Skeletal muscle tissue (tissue), 5 donors: ENCODE measurements at places on chromosomes 13 and 19. TPM values are rescaled to one million over a fixed set of nuclear protein-coding genes. Genes with fewer than 3 reads are reported as not detected.

Gene PRTN3
- 4.7 TPM for total RNA-seq

Gene ONECUT3
- not detected for total RNA-seq

Gene SOHLH2
- 3.1 TPM for total RNA-seq

Gene LRP3
- 19.3 TPM for total RNA-seq

Gene IFNL4
- not detected for total RNA-seq

Gene IFNL1
- total RNA-seq, result not detected

Gene SPART
- total RNA-seq, result 34.4 TPM

Gene STOML3
- total RNA-seq, result under 0.01 TPM

Gene LEUTX
- total RNA-seq, result not detected

Gene P2RY11
- 1.6 TPM for total RNA-seq

Gene C5AR1
- 1.0 TPM for total RNA-seq

Gene CILP2
- total RNA-seq, result 11.0 TPM

Gene CGB8
- not detected for total RNA-seq

Gene SHC2
- 7.8 TPM for total RNA-seq

Gene CGB1
- not detected for total RNA-seq

Gene PBX4
- 1.6 TPM for total RNA-seq

Gene OLFM4
- total RNA-seq, result 3.1 TPM

Gene SELENOV
- total RNA-seq, result not detected

Gene FAM83E
- total RNA-seq, result 1.6 TPM

Gene GJB6
- not detected for total RNA-seq

Gene CYP2A6
- not detected for total RNA-seq

Gene NCR1
- not detected for total RNA-seq

Gene MCEMP1
- not detected for total RNA-seq

Gene TMEM190
- not detected for total RNA-seq

Gene PGLYRP2
- not detected for total RNA-seq

Gene ARRDC5
- total RNA-seq, result under 0.01 TPM

Gene RYR1
- 243 TPM for total RNA-seq

Gene IGFL3
- not detected for total RNA-seq

Gene FPR1
- total RNA-seq, result 7.8 TPM

Gene TMEM86B
- 0.52 TPM for total RNA-seq

Gene TMEM150B
- total RNA-seq, result 0.52 TPM

Gene NRTN
- not detected for total RNA-seq

Gene SLC25A41
- total RNA-seq, result 0.52 TPM

Gene NLRP9
- total RNA-seq, result not detected

Gene FUT6
- total RNA-seq, result not detected

Gene PROZ
- not detected for total RNA-seq

Gene ICAM5
- total RNA-seq, result not detected

Gene KANK3
- 10.4 TPM for total RNA-seq

Gene PODNL1
- not detected for total RNA-seq

Gene ZNF345
- 3.7 TPM for total RNA-seq

Gene ZNF493
- 47.5 TPM for total RNA-seq

Gene LSR
- 0.52 TPM for total RNA-seq

Gene ENOX1
- total RNA-seq, result 11.5 TPM

Gene SMIM7
- 48.0 TPM for total RNA-seq

Gene ASF1B
- 3.7 TPM for total RNA-seq

Gene DACH1
- 6.8 TPM for total RNA-seq

Gene MEDAG
- total RNA-seq, result 11.5 TPM

Gene PPFIA3
- total RNA-seq, result 3.1 TPM
